ENCODE measurements at places on chromosomes 13 and 19.

- no peak for DNase-seq
Observed at GRCh38 chr13:38542601-38543000, 144.3 kb upstream of the FREM2 start.

- peak; percentile 68 for DNase-seq
Observed at GRCh38 chr13:51832471-51833152, 12.4 kb downstream of the TMEM272 start.

DNA sequence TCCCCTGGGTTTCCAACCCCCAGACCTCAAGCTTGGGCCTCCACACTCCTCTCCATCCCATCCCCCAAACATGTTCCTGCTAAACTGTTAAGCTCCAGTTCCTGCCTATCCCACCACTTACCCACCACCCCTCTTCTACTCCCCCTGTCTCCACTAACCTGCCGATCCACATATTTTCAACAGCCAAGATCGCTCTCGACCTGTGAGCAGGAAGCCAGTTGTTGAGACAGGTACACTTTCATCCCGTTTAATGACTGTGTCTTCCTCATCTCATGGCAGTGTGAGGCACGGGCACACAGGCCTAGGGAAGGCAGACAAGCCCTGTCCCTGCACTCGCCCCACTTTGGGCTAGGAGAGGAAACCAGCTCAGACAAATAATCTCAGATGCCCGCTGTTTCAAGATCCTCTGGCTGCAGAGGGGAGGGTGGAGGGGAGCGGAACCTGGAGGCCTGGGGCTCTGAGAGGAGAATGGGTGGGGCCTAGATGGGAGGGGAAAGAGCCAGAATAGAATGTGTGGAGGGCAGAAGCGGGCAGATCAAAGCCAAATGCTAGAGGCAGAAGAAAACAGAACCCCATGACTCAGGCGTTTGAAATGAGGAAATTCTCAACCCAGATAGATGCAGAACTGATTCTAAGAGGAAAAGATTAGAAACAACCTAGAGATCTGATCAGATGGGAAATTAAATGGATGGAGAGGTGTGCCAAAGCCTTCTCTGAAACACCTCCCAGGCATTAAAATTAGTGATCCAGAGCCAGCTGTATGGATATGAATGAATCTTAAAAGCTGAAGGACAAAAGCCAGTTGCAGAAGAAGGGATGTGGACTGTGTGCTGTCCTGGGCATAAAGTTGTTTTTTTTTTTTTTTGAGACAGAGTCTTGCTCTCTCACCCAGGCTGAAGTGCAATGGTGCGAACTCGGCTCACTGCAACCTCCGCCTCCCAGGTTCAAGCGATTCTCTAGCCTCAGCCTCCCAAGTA lies 16.9 kb upstream of the CYP2S1 start:
- peak; percentile 35 for DNase-seq

- no peak for DNase-seq
Observed at GRCh38 chr13:41709511-41709910, 251.4 kb downstream of the VWA8 start.

DNA sequence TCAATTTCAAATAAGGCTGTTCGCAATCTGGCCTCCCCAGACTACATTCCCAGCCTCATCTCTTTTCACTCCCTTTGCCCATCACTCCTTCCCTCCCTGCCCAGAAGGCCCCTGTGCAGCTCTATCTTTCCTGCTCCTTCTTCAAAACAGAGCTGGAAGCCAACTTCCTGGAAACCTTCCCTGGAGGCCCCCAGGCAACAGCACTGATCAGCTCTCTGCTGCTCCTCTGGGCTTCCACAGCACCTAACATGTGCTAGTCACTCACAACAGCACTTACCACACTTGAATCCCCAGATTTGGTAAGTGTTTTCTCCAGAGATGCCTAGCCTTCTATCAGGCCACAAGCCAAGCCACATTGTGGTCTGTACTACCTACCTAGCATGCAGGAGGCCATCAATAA lies 9.5 kb downstream of the SMAD9 start:
- DNase-seq, result no peak

- no peak for DNase-seq
Observed at GRCh38 chr13:113428469-113428865, 24.8 kb downstream of the ADPRHL1 start.

GRCh38 chr13:113357529-113357928 lies 6.4 kb downstream of the GRTP1 start:
- no peak for DNase-seq

DNA sequence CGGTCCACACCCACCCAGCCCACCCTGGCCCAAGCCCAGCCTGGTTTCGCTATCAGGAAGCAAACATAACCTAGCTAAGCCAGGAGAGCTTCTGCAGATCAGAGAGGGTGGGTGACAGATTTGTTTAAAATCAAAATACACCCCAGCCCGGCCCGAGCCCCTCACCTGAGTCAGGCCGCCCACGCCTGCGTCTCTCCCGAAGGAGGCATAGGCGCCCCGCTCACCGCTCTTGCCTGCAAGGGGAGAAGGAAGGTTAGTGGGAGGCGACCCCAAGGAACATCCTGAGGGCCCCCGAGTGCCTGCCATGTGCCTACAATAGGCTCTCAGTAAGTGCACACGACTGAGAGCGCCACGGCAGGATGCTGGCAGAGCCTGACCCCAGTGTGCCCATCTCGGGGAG lies 21.9 kb upstream of the UQCR11 start:
- DNase-seq, result no peak

DNA sequence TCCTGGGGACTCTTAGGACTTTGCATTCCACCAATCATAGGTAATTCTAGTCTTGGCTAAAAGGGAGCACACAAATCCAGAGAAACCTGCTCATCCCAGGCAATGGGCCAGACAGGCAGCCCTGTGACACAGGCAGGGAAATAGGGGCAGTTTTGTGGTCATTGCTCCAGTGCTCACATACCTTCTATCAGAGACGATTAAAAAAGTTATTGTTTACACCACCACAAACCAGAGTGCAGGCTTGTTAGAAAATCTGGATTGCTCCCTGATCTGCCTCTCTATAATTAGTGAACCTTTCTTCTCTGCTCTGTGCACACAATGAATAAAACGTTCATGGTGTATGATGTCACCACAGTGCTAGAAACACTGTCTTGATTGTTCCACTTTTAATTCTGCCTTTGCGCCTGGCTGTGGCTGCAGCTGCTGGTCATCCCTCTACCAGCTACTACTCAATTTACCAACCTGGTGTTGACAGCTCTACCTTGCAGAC lies 121.6 kb upstream of the SPATA13 start:
- no peak for DNase-seq

GRCh38 chr13:66329988-66330451 lies 900.1 kb downstream of the PCDH9 start:
- no peak for DNase-seq

DNA sequence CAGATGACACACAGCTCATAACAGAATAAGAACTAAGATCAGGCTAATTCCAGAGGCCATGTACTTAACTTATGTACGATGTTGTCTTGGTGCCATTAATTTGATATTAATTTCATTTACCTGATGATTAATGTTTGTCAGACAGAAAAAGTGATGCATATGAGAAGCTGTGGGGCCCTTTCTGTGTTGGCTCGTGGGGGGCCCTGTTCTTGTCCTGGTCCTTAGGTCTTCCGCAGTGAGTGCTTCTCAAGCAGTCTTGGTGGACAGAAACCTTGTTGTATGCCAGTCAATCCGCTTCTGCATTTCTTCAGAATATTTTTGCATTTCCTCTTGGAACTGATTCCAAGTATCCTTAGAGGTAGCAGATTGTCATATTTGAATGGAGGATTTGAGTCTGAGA lies 20.2 kb downstream of the SAFB start:
- no peak for DNase-seq

- DNase-seq, result peak; percentile 70
Observed at GRCh38 chr13:27270594-27271520, at the start of gene RASL11A. RASL11A (plus strand) TSS chr13:27270830; CDS start chr13:27270945, 115 bp downstream.

DNA sequence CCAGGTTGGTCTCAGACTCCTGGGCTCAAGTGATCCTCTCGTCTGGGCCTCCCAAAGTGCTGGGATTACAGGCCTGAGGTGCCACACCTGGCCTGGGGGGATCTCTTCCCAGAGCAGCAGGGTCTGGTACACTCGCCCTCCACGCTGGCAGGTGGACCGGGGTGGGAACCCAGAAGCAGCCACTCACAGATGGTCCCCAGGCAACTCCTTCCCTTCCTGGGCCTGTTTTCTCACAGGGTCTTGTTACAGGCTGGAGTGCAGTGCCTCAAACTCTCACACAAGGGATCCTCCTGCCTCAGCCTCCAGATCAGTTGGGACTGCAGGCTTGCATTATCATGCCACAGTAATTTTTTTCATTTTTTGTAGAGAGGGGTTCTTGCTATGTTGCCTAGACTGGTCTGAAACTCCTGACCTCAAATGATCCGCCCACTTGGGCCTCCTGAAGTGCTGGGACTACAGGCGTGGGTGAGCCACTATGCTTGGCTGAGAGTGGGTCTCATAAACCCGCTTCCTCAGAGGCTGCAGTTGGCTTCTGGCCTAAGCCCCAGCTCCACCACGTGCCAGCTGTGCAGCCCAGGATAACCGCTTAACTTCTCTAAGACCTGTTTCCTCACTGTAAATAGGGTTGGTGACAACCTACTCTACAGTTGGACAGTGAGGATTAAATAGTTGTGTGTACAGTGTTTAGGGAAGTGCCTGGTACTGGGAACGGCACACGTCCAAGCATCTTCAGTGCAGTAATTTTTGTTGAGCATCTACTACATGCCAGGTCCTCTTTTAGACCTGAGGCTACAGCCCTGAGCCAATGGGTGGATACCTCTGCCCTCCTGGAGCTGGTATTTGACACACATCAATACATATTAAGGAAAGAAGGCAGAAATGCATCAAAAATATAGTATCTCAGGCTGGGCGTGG lies 871 bp upstream of the CCER2 start:
- no peak for DNase-seq

DNA sequence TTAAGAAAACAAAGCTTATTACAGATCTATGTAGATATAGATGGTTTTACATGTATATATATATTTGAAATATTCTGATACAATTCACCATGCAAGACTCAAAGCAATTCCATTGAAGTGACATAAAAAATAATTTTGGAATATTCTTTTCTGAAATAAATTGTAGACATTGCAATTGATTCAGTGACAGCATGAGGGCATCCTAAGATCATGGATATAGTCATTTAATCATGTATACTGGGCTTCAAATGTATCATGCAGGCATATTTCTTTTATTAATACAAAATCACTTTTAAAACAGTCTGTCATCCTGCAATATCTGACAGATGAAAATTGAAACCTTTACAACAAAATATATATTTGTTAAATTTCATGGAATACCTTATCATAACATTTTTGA lies 286.7 kb upstream of the SLITRK6 start:
- DNase-seq, result no peak

DNA sequence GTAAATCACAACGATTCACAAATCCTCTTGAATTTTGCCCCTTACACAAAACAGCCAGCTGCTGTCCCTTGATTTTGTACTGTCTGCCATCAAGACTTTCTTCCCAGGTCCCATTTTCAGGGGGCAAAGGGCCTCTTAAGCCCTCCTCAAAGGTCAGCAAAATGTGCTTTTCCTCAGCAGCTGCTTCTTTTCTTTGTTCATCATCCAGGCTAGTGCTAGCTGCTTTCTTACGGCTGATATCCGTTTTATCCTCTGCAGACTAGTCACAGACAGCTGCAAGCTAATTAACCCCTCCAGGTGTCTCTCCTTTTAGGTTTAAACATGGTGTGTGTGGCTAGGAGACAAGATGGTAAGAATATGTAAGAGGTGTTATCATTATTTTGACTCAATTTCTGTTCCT lies 90.9 kb downstream of the NALCN start:
- DNase-seq, result no peak

- DNase-seq, result no peak
Observed at GRCh38 chr19:44707794-44708193, 8.8 kb downstream of the CEACAM16 start.

DNA sequence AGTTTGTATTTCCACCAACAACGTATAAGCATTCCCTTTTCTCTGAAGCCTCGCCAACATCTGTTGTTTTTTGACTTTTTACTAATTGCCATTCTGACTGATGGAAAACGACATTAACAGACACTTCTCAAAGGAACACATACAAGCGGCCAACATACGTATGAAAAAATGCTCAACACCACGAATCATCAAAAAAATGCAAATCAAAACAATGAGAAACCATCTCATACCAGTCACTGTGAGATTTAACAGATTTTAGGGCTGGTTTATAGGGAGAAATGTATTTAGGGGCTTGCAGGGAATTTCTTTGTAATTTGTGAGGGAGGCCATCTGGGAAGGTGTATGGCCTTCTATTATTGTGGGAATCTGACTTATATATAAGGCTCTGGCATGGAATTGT lies 2.8 kb upstream of the DZIP1 start:
- DNase-seq, result no peak

DNA sequence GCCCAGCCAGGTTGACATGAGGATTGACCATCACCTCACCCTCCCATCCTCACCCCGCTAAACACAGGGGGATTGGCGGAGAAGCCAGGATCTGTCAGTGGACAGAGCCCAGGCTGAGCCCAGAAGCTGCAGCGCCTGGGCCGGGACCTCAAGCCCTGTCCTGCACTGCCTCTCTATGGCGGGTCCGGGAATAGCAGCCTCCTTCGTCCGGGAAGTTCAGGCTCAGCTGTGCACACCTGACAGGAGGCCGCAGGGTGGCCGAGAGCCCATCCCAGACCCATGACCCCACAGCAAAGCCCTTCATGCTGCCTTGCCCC lies 67.8 kb downstream of the SPACA7 start:
- peak; percentile 14 for DNase-seq

DNA sequence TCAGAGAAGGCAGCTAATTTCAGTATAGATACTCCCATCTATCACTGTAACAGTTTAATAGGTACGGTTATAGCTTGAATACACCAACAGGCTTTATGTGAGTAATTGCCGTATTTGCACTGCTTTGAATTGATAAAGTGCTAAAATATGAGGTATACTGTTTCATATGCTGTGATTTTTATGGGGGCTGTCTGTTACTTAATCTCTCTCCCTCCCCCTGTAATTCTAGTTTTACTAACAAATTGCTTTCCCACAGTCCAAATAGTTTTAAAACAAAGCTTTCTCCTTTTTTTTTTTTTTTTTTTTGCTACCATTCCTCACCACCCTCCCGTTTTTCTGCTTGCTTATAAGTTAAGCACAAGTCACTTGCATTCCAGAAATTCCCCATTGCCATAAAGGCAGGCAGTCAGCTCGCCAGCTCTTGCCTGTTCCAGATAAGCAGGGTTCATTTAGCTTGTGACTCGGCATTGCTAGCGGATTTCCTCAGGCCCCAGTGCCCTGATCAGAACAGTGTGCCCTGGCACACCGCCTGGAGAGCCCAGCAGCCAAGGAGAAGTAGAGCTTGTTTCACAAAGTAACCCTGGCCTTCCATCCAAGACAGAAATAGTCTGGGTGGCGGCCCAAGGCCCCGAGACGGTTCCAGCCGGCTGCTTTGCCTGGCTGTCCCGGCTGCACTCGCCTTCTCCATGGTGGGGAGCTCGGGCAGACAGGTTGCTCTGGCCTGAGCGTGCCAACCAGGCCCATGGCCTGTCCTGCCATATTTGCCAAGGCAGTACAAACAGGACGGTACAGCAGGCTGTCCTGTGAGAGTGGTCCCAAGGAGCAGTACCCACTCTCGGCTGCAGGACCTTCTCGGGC lies 43.5 kb upstream of the NPAS1 start:
- no peak for DNase-seq
